ENCODE measurements at places on chromosomes 16 and 17.

DNA sequence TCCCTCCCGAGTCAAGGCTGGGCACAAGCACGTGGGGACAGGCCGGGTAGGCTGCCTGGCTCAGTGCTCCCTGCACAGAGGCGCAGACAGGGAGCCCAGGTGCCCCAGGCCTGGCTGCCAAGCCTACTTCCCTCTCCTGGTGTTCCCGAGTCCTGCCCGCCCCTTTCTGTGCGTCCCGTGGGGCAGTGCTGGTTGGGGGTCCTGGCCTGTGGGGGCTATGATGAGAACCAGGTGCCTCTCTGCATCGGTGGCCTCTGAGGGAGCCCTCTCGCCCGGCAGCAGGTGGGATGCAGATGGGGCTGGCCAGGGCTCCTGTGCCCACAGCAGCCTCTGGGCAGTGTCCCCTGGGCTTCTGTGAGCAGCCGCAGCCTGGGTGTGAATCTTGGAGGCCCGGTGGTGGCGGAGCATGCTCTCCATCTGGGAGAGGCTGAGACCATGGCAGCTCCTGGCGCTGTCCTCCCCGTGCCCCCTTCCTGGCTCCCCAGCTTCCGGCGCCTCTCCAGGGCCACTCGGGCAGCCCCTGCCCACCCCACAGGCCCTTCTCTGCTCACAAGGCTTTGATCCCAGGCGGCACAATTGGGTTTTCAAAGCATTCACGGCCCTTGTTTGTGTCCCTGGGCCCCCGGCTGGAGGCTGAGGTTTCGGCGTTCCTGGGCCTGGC, 7.2 kb downstream of the CENPX start:
- DNase-seq, result no peak

DNA sequence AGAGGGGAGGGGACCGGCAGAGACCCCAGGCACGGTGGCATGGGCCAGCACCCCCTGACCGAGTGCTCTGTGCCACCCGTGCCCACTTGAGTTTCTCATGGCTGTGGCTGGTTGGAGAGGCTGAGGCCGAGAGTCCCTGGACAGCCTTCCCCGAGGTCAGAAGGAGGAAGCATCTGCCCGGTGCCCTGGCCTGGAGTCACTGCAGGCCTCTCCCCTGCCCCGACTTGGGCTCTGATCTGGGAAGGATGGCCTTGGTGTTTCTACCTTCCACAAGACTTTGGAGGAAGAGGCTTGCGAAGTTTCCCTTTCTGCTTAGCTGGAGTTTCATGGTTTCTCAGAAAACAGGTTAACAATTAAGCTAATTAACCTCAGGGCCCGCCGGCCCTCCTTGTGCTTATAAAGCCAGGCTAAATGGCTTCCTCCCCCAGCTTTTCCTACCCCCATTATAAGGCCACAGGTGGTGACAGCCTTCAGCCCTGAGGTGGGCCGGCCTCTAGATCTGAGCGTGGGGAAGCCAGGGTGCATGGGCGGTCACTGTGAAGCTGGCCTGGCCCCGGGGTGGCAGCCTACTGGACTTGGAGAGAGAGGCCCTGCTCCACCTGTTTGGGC, 17.3 kb downstream of the LLGL2 start:
- no peak for DNase-seq

GRCh38 chr17:74646231-74646630, 22.7 kb upstream of the CD300E start:
- DNase-seq, result no peak

GRCh38 chr16:20874088-20874581, 26.0 kb downstream of the DCUN1D3 start:
- peak; percentile 16 for DNase-seq

DNA sequence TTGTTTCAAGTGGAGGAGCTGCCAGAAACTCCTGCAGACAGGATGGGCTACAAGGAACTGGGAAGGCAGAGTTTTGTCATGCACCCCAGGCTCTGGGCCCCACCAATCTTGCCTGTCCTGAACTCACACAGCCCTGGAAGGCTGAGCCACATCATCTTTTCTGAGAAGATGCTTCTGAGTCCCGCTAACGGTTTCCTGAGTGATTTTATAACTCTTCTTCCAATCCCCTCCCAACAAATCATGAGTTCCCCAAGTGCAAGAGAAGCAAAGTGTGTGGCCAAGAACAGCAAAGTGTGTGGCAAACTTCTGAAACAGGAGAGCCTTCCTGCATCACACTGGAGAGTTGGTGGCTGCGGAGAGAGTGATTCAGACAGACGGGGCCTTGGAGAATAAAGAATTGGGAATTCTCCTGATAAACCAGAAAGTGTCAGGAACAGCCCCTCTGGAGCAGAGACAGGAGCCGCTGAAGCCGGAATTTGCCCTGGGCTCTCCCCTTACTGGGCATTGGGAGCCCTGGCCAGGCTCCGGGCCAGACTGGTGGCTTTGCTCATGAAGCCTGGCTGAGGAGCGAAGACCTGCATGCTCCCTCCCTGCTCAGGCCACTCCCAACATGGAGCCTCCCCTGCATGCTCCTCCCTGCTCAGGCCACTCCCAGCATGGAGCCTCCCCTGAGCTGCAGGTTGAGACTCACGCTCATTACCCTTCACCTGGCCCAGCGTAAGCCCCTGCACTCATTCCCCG, 47.2 kb downstream of the PITPNM3 start:
- DNase-seq, result no peak

GRCh38 chr16:26129997-26130396, 438.2 kb downstream of the HS3ST4 start:
- DNase-seq, result no peak

DNA sequence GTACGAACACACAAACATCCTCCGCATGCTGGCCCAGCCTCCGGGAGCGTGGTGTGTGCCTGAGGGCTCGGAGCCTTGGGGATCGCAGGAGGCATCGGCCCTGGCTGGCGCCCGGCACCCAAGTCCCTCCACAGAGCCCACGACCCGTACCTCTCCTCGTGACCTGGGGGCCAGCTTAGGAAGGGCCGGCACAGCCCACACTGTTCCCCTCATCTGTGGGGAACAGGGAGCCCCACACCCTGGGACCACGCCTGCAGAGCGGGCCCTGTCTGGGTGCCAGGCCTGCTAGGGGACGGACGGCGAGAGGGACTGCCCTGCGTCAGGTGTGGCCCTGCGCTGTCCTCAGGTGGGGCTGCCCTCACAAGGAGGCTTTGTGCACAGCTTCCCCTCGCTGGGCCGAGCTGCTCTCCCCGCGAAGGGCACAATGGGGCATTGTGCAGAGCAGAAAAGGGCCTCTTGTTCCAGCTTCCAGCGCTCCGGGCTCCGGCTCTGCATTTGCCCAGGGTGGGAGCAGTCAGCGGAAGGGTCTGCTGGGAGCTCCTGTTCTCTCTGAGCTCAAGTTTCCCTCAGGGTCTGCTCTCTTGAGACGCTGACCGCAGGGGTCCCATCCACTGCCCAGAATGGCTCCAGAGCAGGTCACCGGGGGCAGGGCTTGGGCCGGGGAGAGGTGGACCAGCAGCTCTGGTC, 1.7 kb upstream of the LMF1 start:
- no peak for DNase-seq

- no peak for DNase-seq
Observed at GRCh38 chr16:17563323-17564091, 92.7 kb upstream of the XYLT1 start.

- peak; percentile 56 for DNase-seq
Observed at GRCh38 chr16:24838554-24839266, 7.1 kb upstream of the SLC5A11 start.

GRCh38 chr16:21339941-21340340, 61.9 kb upstream of the CRYM start:
- no peak for DNase-seq

GRCh38 chr17:32752934-32753333, 124.0 kb downstream of the MYO1D start:
- DNase-seq, result no peak

GRCh38 chr16:24609740-24610415, 70.5 kb downstream of the RBBP6 start:
- DNase-seq, result peak; percentile 14

DNA sequence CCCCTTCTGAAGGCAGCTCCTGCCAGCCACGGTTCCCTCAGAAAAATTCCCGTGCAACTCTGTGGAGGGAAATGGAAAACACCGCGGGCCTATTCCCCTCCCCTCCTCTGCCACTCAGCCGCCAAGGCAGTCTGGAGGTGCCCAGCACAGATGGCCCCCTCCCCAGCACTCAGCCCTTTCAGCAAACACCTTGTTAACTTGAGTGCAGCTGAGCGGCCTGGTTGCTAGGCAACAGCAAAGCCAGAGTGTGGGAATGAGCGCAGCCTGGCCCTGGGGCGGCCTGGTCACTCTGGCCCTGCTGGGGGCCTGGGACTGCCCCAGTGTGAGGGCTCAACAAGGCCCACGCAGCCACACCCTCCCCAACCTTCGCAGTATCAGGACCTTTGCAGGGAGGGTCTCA, 32.8 kb downstream of the CACNA1G start:
- DNase-seq, result no peak

DNA sequence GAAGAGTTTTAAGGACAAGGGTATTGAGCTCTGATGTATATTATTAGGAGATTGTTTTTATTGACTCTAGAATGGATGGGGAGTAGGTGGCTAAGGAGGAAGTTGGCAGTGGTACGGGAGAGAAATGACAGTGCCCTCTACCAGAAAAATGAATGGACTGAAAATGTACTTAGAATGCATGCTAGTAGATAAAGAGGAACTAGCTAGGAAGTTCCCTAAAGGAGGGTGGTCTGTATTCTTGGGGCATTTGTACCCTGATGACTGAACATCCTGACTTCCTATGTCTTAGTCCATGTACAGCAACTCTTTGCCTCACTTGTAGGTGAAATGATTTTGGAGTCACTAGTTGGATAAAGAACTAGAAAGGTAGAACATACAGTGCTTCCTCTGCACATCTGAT, 581.5 kb upstream of the RBFOX1 start:
- DNase-seq, result no peak

DNA sequence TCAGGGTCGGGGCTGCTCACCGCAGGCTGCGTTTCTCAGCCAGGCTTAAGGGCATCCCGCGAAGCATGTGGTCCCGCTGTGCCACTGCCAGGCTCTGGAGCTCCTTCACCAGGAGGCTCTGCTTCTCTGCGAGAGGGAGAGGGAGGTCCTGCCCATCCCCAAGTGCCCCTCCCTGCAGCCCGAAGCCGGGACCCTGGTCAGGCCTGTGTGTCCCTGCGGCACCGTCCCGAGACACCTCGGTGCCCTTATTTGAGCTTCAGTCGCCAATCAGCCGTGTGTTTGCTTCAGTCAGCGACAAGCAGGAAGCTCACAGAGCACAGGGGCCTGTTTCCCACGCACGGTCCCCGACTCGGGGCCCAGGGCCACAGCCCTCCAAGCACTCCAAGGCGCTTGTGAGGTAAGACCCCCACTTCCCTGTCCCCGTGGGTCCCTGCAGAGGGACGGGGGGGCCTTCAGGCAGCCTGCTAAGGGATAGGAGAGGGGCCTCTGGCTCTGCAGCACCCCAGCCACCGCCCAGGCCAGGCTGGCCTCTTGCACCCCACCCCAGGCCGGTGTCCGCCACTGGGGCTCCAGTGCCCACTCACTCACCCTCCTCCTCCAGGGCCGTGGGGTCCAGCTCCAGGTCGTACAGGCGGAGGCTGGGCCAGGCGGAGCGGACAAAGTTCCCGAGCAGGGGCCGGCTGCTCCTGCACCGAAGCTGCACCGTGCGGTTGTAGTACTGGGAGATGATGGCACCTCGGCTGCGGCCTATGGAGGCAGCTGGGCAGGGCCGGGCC, 3.2 kb downstream of the TMC6 start:
- no peak for DNase-seq

DNA sequence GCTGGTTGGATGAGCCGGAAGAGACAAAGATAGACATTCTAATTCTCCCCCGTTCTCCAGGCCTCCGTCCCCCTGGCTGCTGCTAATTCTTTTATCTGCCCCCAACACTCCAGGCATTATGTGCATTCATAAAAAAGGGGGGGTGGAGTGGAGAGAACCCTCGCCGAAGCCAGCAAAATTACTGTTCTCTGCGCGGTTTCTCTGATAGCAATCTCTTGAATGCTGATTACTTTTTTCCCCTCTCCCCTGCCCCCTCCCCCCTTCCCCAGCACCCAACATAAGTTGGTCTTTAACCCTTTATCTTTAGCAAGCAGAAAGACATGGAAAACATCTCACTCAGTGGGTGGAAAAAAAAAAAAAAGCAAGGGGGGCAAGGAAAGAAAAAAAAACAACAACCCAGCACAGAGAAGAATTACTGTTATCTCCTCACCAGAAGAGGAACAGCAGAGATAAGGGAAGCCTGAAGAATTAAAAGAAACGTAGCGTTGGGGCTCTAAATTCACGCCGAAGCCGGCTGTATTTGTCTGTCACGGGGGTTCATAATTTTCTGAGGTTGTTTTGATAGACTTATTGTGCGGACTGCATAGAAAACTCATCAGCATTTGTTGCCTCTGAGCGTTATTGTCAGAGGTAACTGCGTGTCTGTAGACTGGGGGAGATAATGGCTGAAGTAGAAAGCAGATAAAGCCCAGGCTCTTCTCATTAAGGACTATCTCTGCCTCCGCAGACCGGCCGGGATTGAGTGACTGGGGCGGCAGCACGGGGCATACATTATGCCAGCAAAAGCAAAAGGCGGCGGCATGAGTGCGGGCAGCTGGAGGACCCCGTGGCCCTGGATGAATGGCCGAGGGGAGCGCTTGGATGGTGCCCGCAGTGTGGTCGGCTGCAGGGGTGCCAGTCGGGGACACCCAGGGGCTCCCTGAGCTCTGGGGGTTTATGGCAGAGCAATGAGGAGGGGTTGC, 126.9 kb downstream of the MRM1 start:
- no peak for DNase-seq

DNA sequence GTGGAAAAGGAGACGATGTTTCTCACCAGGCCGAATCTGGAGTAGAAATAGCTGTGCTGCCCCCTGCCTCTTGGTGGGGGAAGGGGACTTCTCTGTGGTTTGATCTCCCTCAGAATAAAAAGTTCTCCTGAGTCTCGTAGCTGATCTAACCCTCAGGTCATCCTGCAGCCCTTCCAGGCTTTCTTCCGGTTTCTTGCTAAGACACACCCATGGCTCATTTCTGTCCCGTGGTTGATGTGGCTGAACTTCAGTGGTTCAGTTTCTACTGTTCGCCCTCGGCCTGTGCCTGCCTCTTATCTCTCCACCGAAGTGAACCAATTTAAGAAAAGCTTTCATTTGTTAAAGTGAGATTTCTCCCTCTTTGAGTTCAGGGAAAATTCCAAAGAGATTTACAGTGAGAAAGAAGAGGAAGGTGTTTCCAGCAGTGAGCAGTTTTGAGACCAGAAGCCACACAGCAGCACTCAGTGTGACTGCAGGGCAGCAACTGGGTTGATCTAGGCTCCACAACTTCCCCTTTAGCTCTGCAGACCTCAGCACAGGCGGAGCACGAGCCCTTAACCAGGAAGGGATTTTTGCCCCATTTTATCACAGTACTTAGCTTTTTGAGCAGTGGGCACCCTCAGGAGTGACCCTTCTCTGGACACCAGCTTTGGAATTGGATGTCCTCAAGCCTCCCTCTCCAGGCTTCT, 34.9 kb upstream of the CACNG5 start:
- DNase-seq, result no peak

- DNase-seq, result no peak
Observed at GRCh38 chr17:31548709-31549108, 157.2 kb downstream of the RAB11FIP4 start.

GRCh38 chr16:58121132-58121531, 8.0 kb downstream of the CFAP20 start:
- DNase-seq, result no peak
